ENCODE measurements at places on chromosomes 4 and X.

- DNase-seq = no peak
These were observed 42.3 kb upstream of the HMX1 start for GRCh38 chr4:8913858-8914460.

GRCh38 chr4:28287831-28288233 lies 1427.2 kb downstream of the STIM2 start:
- DNase-seq = no peak

DNA sequence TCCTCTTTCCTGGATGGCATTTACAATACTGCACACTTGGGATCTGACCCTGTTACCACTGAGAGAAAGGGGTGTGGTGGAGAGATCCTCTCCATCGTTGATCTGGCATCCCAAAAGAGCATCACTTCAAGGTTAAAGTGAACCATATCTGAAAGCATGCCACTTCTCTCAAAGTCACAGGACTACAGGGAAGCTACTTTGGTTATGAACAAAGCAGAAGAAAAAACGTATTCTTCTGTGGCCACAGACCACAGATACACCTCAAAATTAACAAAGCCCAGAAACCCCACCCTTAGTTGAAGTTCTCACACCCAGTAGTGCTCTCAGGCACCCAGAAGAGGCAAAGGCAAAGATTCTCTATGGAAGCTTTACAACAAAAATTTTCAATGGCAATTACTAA lies 108.3 kb downstream of the JADE1 start:
- DNase-seq = no peak

DNA sequence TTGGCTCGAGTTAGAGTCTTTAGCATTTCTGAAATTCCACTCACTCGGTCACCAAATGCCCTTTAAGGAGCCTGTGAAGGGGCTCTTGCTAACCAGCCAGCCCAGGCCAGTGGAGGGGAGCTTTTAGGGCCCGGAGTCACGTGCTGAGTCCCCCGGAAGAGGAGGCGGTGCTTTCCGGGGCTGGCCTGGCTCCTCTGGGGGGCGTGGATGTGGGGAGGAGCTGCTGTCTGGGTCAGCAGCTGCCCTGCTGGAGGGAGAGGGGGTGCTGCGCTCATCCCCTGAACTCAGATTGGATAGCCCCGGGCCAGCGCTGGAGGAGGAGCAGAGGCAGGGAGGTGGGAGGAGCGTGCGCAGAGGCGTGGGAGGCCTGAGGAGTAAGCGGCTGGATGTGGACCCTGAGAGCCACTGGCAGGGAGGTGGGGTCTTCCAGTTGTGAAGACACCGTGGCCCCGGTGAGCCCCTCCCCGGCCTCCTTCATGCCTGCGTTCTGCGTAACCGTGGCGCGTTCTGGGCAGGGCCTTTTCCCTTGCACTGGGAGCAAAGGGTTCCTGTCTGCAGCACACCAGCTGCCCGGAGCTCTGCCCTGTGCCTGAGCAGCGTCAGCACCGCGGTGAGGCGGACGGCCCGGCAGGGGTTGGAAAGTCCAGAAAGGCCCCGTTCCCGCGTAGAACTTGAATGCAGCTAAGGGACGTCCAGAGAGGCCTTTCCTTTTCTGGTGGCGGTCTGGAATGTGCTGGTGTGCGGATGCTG lies 19.7 kb downstream of the MAEA start:
- DNase-seq = peak; percentile 48

DNA sequence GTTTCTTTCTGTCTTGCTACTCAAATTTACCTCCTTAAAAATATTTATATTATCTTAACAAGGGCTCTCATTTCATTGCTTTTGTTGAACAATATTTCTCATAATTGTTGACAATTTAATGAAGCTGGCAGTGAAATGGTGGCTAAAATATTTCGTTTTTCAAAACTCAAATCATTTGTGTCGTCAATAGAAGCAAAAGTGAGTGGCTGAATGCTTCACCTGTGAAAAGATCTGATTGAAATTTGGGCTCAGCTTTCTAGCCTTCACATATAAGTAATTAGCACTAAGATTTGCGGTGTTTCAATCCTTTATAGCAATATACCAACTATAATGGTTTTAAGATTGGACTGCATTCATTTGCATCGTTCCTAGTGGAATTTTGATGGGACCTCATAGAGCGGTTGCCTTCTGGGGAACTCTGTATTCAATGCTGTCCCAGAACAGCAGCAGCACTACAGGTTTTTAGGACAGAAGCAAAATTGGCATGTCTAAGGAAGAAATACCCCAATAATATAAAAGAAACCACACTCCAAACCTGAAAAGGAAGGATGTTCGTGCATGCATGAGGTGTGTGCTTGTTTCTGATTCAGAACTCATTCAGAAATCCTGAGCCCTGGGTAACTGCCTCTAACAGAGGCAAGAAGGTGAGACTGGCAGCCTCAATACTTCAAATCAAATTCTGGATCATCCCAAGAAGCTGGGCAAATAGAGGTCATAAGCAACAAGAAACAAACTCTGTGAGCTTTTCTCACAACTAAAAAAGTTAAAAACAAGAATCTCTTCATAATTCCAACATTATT lies 2.5 kb downstream of the CXCL1 start:
- DNase-seq = no peak

- DNase-seq = no peak
These were observed 34.6 kb upstream of the PRRG1 start for GRCh38 chrX:37314531-37314930.

- no peak for DNase-seq
These were observed 12.7 kb downstream of the ACOX3 start for GRCh38 chr4:8427761-8428287.

- DNase-seq = no peak
These were observed 31.4 kb downstream of the HMX1 start for GRCh38 chr4:8840006-8840793.

Data from stimulated activated CD4-positive, alpha-beta T cell treated with anti-CD3 and anti-CD28 coated beads, Interleukin-4, amount 100 ng/mL, for 4 hours (primary cell).